ENCODE measurements at places on chromosomes 13 and 19.

DNA sequence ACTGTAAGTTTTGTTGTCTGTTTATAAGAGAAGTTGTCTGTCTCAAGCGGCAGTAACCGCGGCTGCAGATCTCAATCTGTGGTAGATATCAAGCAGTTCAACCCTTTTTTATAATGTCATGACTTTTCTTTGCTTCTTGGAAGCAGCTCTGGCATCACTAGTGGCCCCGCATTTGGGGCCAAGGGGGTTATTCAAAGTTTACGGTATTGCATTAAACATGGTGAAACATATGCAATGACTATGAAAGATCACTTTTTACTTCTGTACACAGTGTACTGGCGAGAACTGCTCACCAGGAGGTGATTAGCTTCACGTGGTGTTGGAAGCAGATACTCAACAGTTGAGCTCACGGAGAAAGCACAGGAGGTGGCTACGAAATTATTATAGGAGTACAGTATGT, 4.6 kb upstream of the FFAR3 start:
- no peak for DNase-seq

GRCh38 chr13:43830497-43830881, 43.7 kb upstream of the ENOX1 start:
- DNase-seq: no peak

GRCh38 chr19:52922841-52923777, at the start of gene ZNF888:
Gene ZNF888, minus strand, starts transcription at chr19:52923428. Its CDS starts 5,555 bp downstream, at chr19:52917873.
- DNase-seq: peak; percentile 69

GRCh38 chr19:17671906-17672305, 16.2 kb downstream of the UNC13A start:
- DNase-seq: peak; percentile 57

GRCh38 chr19:38173291-38174041, 50.6 kb downstream of the DPF1 start:
- DNase-seq: no peak

DNA sequence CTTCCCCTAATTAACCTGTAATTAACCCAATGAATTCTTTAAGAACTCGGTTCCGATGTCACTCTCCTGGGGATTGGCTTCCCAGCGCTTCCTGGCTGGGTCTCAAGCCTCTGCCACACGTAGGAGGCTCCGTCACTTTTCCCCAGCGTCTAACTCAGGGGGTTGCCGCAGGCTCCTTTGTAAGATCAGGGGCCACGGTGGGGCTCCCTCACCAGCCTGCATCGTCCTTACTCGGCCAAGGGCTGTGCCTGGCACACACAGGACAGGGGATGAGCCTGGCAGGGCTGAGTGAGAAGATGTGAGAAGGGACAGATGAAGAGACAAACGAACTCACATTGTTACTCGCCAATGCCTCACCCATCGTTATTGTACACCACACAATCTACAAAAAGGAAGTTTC, 20.9 kb upstream of the ATP11A start:
- no peak for DNase-seq

- DNase-seq: no peak
Measured at GRCh38 chr13:42056146-42056545, 7.7 kb downstream of the DGKH start.
